Spinal cord (tissue), 10 donors: ENCODE measurements at places on chromosomes 16 and 17. TPM values are rescaled to one million over a fixed set of nuclear protein-coding genes. Genes with fewer than 3 reads are reported as not detected.

KRT24 gene
- polyA plus RNA-seq, result not detected

CACNA1H gene
- polyA plus RNA-seq, result 18.0 TPM

NPW gene
- polyA plus RNA-seq, result 0.49 TPM

HSPB9 gene
- 0.51 TPM for polyA plus RNA-seq

CCL11 gene
- polyA plus RNA-seq, result not detected

MYO15A gene
- 6.8 TPM for polyA plus RNA-seq

DNA sequence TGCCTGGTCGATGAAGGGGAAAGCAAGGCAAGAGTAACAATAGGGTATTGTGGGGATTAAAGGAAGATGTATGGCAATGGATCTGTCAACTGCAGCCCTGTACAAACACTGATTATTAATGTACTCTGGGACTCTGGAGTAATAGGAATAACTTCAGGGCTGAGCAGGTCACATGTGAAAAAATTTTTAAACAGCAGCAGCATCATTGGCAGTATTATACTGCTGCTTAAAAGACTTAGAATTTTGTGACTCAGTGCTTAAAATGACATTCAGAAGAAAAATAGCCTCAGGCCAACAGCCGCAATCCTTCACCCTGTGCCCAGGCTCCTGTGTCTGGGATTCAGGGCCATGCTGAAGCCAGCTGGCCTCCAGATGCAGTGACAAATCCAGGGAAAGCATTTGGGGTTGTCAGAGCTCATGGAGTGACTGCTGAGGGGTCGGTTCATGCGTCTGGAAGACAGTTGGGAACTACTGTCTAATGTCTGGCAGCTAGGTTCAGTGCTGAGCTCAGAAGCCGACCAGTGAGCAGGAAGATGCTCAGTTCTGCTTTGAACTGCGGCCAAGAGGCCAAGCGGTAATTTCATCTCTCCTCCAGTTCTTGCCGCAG is 22.2 kb downstream of the TEX2 start:
- H3K27ac ChIP-seq, result peak overlapping the region; percentile 53
- H3K27me3 ChIP-seq, result no peaks in the 10 kb centered on the region
- DNase-seq, result no peak
- no peaks in the 10 kb centered on the region for H3K36me3 ChIP-seq
- no peak overlapping the region for H3K4me3 ChIP-seq
- H3K4me1 ChIP-seq, result peaks cover 15% of the 10 kb centered on the region

- no peak overlapping the region for H3K4me3 ChIP-seq
- H3K4me1 ChIP-seq, result peaks cover 9% of the 10 kb centered on the region
- no peak for DNase-seq
- H3K27ac ChIP-seq, result no peak overlapping the region
- no peaks in the 10 kb centered on the region for H3K36me3 ChIP-seq
- H3K27me3 ChIP-seq, result no peaks in the 10 kb centered on the region
Measured at GRCh38 chr17:72492941-72493340, 372.1 kb downstream of the SOX9 start.

DNA sequence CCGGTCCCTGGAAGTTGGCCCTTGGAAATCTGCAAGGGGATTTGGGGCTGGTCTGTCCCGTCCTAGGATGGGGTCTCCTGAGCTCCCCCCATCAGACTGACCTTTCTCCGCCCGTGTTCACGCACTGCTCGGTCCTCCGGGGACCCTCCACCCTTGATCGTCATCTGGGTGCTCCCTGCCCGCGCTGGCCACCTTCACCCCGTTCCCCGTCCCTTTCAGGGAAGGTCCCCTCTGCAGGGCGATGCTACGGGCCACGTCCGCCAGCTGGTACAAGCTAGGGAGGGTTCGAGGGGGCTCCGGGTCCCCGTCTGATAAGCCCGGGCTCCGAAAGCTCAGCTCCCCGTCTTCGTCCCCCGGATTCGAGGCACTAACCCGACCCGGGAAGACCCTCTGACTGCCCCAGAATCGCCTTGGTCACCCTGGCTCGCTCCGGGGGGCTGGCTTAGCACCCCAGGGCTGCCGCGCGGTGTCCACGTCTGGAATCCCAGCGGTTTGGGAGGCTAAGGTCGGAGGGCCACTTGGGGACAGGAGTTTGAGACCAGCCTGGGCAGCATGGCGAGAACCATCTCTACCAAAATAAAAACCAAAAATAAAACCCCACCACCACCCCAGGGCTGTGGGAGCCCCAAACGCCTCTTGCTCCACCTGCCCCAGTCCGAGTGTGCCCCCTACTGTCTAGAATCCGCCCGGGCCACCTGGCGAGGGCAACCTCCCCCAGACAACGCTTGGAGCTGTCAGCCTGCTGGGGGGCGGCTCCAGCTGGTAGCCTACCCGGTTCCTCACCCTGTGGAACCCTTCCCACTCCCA is 1.1 kb upstream of the SLC43A2 start:
- peaks cover 30% of the 10 kb centered on the region for H3K4me1 ChIP-seq
- peak overlapping the region; percentile 80 for H3K4me3 ChIP-seq
- peaks cover 11% of the 10 kb centered on the region for H3K36me3 ChIP-seq
- H3K27me3 ChIP-seq, result no peaks in the 10 kb centered on the region
- peak overlapping the region; percentile 97 for H3K27ac ChIP-seq

DNA sequence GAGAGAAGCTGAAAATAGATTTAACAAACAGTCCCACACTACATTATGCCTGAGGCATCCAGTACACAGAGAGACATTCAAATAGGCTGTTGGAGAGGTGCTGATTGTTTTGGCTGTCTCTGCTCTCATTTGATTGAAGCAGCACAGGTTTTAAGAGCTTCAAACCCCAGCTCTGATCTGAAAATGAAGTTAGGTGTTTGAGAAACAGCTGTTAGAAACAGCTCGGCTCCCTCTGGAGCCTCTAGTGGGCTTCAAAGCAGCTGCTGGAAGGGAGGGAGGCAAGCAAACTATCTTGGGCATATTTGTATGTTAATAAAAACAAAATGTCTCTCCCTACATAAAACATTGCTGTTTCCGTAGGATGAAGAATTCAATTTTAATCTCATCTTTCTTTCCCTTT is 607.3 kb upstream of the GOT2 start:
- H3K4me3 ChIP-seq, result no peak overlapping the region
- H3K27ac ChIP-seq, result no peak overlapping the region
- no peaks in the 10 kb centered on the region for H3K27me3 ChIP-seq
- DNase-seq, result no peak

GRCh38 chr16:85564277-85565051 is 48.7 kb upstream of the GSE1 start:
- DNase-seq, result no peak
- peaks cover 67% of the 10 kb centered on the region for H3K4me1 ChIP-seq
- H3K27ac ChIP-seq, result no peak overlapping the region
- peaks cover 16% of the 10 kb centered on the region for H3K36me3 ChIP-seq
- no peak overlapping the region for H3K4me3 ChIP-seq
- H3K27me3 ChIP-seq, result no peaks in the 10 kb centered on the region

- H3K4me3 ChIP-seq, result no peak overlapping the region
- peaks cover 35% of the 10 kb centered on the region for H3K27me3 ChIP-seq
- H3K4me1 ChIP-seq, result peaks cover under 1% of the 10 kb centered on the region
- DNase-seq, result no peak
- no peak overlapping the region for H3K27ac ChIP-seq
Measured at GRCh38 chr16:54923988-54924387, 6.7 kb upstream of the IRX5 start.

GRCh38 chr17:74919440-74920305 is 3.4 kb downstream of the USH1G start:
- no peak for DNase-seq
- H3K27me3 ChIP-seq, result peaks cover 29% of the 10 kb centered on the region
- no peak overlapping the region for H3K27ac ChIP-seq
- H3K4me3 ChIP-seq, result no peak overlapping the region
- H3K4me1 ChIP-seq, result peaks cover 38% of the 10 kb centered on the region

DNA sequence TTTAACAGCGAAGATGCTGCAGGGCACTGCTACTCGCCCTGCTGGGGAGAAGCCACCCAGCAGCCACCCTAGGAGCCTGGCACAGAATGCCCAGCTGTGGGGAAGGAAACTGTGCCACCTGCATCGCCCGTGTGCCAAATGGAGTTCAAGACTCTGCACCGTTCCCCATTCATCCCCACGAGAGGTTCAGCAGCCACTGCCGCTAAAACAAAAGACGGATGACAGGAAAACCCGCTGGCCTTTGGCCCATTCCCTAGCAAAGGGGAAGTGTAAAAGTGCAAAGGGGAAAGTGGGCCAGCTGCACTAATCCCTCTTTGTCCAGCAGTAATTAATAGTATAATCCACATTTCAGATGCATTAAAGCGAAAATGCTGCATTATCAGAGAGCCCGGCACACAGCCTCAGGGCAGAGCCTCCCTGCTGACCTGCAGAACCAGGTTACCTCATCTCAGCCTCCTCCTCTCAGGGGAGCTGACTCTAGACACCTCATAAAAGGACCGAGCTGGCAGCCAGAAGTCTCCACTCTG is 37.7 kb downstream of the ZFHX3 start:
- DNase-seq, result no peak
- peaks cover 6% of the 10 kb centered on the region for H3K27me3 ChIP-seq
- peaks cover 7% of the 10 kb centered on the region for H3K4me1 ChIP-seq

DNA sequence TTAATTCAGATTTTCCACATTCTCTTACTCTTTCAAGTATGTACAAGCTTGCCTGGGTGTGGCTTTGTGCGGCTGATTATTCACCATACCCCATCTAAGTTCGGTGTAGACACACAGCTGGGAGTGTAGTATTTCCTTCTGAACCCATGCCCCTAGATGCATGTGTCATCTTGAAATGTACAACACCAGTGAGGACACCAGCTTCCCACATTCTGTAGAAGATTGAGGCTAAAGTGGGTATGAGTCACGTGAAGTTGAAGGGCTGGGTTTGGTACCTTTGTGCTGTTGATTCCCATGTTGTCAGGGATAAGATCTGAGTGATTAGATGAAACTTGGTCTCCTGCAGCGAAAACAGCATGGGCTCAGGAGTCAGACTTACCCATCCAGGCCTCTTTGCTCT is 14.6 kb upstream of the DHX8 start:
- DNase-seq, result no peak
- no peaks in the 10 kb centered on the region for H3K36me3 ChIP-seq
- H3K4me1 ChIP-seq, result peaks cover 5% of the 10 kb centered on the region
- H3K4me3 ChIP-seq, result no peak overlapping the region

GRCh38 chr17:64343833-64344637 is 46.6 kb downstream of the PECAM1 start:
- no peak for DNase-seq
- peak overlapping the region; percentile 47 for H3K27ac ChIP-seq
- H3K4me1 ChIP-seq, result peaks cover 20% of the 10 kb centered on the region
- no peaks in the 10 kb centered on the region for H3K36me3 ChIP-seq

GRCh38 chr17:65667656-65668055 is 106.2 kb upstream of the AXIN2 start:
- H3K27me3 ChIP-seq, result no peaks in the 10 kb centered on the region
- H3K4me1 ChIP-seq, result no peaks in the 10 kb centered on the region
- no peak overlapping the region for H3K4me3 ChIP-seq
- DNase-seq, result no peak
- no peaks in the 10 kb centered on the region for H3K36me3 ChIP-seq

DNA sequence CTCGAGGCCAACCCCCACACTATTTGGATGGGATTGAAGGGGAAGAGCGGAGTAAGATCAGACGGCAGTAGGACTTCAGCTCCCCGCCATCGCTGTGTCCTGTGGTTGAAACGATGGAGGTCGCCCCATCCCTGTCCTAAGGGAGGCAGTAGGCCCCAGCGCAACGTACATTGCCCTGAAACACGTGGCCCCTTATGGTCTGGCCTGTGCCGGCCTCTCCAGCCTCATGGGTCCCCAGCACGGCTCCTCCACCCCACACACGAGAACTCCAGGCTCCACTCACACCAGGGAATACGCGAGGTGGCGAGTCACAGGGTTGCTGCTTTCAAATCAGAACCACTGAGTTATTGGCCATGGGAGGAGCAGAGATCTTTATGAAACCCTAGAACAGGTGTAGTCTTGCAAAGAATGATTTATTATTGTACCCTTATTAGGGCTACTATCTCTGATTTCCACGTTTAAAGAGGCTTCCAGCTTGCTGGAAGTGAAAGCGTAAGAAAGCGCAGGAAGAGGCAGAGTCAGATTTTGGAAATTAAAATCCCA is 669 bp upstream of the DCTPP1 start:
- H3K4me1 ChIP-seq, result peaks cover 21% of the 10 kb centered on the region
- peak overlapping the region; percentile 49 for H3K27ac ChIP-seq
- H3K36me3 ChIP-seq, result peaks cover 14% of the 10 kb centered on the region
- peak overlapping the region; percentile 59 for H3K4me3 ChIP-seq
- no peaks in the 10 kb centered on the region for H3K27me3 ChIP-seq

DNA sequence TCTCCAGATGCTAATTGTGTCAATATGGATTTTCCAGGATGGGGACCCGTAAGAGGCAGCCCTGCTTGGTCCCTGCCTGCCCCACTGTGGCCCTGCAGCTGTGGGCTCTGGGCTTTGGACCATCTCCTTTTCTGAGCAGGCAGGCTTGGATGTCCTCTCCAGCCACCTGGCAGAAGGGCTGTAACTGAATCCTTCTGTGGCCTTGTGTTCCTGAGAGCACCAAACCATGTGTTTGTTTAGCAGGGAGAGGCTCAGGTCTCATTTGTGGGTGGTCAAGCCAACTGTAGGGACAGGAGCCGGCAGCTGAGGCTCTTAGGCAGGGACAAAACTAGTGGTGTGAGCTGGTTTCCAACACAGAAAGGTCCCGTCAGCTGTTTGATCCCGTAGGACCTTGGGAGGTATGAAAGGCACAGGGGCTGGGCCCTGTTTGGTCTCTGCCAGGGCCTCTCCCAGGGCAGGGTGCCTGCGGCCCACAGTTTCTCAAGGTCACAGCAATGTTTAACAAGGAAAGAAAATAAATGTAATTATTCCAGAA is 18.5 kb downstream of the SEC14L5 start:
- no peak overlapping the region for H3K4me3 ChIP-seq
- no peak for DNase-seq
- no peaks in the 10 kb centered on the region for H3K4me1 ChIP-seq
- H3K27ac ChIP-seq, result no peak overlapping the region
- H3K36me3 ChIP-seq, result no peaks in the 10 kb centered on the region

GRCh38 chr17:46121165-46121764 is 72.0 kb downstream of the KANSL1 start:
- H3K27ac ChIP-seq, result no peak overlapping the region
- H3K4me3 ChIP-seq, result no peak overlapping the region
- H3K36me3 ChIP-seq, result no peaks in the 10 kb centered on the region

DNA sequence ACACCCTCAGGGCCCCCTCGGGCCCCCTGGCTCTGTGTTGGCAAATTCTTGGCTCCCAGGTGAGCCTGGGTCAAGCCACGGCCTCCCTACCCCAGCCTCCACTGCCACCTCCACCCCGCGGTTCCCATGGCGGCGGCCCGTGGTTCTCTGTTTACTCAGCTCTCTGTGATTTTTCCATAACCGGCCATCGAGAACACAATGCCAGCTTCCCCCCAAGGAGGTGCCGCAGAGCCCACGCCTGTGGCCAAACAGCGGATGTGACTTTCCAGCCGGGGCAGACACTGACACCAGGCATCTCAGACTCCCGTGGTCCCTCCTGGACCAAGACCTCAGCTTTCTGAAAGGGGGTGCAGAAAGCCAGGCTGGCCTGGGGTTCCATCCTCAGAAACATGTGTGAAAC is 21.6 kb upstream of the ATP2A3 start:
- H3K27ac ChIP-seq, result no peak overlapping the region
- H3K36me3 ChIP-seq, result no peaks in the 10 kb centered on the region
- DNase-seq, result no peak
- no peaks in the 10 kb centered on the region for H3K27me3 ChIP-seq
